ENCODE measurements at places on chromosomes 1 and 21.

GRCh38 chr1:207996636-207997035 is 85.7 kb upstream of the CD34 start:
- peak; percentile 6 for DNase-seq

- peak; percentile 45 for DNase-seq
Measured at GRCh38 chr1:208207388-208208131, 36.6 kb downstream of the PLXNA2 start.

DNA sequence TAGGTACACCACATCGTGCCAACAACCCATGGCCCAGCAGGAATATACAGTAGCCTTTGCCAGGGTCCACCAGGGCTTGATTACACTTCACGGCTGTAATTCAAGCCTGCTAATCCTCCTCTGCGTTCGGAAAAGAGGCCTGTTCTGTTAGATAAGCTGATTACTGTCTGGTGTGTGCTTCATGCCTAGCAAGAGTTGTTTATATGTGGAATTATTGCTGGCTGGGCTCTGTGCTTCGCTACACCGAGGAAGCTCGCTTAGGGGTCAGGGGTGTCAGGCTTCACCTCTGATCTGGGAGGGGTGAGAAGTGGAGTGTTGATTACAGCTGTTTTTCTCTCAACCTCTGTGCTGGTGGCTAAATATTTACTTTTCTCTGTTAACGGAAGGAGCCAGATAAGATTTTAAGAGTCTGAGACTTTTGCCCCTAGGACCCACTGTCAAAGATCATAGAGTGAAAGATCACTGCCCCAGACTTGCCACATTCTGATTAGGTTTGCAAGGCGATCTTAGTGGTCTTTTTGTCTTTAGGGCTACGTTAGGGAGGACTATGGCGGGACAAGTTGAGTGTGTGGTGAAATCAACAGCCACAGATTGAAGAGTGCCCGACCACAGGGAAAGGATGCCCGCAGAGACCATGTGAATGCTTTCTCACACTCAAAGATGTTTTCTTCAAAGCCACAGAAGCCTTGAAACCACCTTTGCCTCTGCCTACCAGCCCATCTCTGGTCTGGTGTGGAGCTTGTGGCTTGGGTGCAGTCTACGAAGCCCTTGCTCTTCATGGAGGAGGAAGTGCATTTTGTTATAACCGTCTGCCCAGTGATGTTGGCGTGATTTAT is 216.1 kb downstream of the PBX1 start:
- DNase-seq, result no peak

GRCh38 chr1:6142036-6142621 is 38.0 kb downstream of the CHD5 start:
- DNase-seq, result no peak

DNA sequence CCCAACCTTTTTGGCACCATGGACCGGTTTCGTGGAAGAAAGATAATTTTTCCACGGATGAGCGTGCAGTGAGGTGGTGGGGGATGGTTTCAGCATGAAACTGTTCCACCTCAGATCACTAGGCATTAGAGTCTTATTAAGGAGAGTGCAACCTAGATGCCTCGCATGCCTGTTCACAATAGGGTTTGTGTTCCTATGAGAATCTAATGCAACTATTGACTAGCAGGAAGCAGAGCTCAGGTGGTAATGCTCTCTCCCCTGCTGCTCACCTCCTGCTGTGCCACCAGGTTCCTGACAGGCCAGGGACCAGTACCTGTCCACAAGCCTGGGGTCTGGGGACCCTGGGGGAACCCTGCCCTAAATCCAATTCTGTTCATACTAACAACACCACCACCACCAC is 377.8 kb downstream of the OLFM3 start:
- DNase-seq, result no peak

- no peak for DNase-seq
Measured at GRCh38 chr1:213183036-213183672, 132.1 kb downstream of the RPS6KC1 start.

- DNase-seq, result no peak
Measured at GRCh38 chr1:240499012-240499411, 112.9 kb downstream of the GREM2 start.

DNA sequence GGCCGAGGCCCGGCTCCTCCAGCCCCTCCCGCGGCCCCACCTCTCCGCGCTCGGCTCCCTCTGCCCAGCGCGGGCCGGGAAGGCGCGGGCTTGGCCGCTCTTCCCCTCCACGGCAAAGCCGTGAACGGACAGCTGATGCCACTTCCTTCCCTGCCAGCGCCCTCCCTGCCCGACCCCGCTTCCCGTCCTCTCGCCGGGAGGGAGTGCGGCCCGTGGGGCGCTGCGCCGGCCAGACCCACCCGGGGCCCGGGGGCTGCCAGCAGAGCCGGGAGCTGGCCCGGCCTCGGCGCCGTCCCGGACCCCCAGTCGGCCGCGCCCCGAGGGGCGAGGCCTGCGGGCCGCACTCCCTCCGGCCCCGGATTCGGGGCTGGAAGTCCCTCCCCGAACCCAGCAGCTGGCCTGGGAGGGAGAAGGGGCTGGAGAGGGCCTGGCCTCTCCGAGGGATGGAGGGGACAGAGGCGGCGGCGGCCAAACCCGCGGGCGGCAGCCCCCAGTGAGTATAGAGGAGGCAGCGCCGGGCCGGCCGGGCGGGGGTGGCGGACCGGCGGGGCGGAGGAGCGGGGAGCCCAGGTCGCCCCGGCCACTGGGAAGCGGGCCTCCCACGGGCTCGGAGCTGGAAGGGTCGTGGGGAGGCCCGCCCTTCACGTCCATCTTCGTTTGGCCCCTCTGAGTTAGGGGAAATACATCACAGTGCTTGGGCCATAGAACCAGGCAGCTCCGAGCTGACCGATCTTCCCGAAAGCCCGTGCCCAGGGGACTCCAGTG is at the start of gene KIAA1614:
KIAA1614 (plus strand) TSS at position 97 of the 765 bp plus-strand sequence; CDS start at position 444, 347 bp downstream.
- no peak for DNase-seq

GRCh38 chr1:236181059-236181458 is 38.7 kb downstream of the GPR137B start:
- DNase-seq, result no peak
